ENCODE measurements at places on chromosomes 13 and 19.
A peak's percentile ranks its signal among the peaks of the same experiment; 100 is the strongest.

DNA sequence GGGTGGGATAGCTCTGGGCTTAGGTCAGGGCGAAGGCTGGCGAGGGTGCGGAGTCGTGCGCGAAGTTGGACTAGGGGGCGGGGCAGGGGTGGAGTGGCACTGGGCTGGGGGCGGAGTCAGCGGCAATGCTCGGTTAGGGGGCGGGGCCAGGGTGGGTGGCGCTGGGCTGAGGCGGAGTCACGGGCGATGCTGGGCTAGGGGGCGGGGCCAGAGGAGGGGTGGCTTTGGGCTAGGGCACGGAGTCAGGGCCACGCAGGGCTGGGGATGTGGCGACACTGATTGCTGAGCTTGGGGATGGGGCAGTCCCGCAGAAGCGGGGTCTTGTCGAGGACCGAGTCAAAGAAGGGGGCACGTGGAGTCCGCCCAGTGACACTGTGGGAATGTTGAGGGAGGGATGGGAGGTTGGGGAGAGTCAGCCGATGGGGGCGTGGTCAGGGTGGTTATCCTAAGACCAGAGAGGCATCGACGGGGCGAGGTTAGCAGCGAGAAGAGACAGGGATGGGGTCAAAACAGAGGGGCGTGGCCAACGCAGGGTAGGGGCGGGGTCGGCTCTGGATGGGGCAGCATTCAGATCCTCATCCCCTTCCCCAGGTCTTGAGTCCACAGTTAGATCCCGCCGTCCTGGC, 8.7 kb downstream of the HOMER3 start:
- peak; percentile 88 for DNase-seq

GRCh38 chr19:35002037-35002535, 2.0 kb downstream of the GRAMD1A start:
- DNase-seq, result no peak

DNA sequence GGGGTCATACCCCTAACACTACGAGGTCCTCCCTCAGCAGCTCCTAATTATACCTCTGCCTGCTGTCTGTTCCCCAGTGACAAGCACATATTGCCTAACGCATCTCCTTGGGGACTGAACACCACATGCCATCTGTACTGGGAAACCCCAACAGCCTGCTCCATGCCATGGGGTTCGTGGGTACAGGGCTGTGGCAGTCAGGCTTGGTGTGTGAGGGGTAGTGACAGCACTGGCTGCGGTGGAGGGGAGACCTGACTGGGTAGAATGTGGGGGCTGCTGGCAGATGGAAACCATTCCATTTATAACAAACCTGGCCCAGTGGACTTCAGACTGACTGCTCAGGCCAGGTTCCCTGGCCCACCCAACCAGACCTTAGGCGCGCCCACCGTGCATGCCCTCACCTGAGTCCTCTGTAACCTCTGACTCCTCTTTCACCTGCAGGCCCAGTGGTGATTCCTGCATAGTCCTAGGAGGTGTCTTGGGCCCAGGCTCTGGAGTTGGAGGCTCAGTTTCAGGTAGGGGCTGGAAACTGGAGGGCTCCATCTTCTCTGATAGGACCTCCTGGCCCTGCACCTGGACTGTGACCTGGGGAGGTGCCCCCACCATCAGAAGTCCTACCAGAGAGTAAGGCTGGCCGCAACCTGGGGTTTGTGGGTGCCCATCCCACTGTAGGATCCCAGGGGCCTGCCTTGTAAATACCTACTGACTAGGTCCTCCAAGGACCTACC, 3.0 kb downstream of the MZF1 start:
- no peak for DNase-seq

DNA sequence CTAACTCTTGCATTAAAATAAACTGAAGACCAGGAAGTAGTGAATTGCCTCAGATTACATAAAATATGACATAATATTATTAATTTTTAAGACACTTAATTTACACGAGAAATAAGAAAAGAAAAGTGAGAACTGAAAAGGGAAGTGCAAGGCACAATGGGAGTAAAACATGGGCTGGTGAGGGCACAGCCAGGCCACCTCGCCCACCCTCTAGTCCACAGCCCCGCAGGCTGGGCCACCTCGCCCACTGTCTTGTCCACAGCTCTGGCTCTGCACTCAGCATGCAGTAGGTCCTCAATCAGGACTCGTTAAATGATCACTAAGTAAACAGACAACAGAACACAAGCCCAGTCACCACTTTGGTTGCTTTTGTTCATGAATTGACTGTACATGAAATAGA, 67.8 kb upstream of the ARHGEF7 start:
- no peak for DNase-seq

DNA sequence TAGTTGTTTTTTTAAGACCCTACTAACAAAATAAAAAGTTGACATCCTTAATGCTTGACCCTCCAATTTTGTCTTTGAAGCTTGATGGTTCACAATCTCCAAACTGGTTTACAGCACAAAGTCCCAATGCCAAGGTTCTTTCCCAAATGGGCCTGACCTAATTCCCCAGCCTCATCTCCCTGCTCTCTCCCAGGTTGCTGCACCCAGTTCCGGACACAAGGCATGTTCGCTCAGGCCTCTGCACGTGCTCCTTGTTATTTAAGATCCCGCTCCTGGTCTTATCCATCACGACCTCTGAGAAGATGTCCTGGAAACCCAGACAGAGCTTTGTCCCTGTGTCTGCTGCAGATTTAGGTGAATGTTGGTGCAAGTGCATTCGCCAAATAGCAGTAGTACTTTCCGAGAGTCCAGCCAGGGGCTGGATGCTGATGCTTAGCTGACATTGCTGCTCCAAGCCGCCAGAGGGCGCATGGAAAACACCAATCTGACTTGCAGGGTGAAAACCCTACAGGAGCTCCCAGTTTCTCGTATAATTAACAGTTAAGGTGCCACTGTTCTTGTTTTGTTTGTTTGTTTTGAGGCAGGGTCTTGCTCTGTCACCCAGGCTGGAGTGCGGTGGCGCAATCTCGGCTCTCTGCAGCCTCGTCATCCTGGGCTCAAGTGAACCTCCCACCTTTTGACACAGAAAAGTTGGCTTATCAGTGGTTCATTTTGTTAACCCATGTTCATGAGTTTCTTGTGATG, 18.5 kb downstream of the LYPD3 start:
- peak; percentile 90 for DNase-seq

GRCh38 chr13:100880166-100880565, 205.6 kb upstream of the TMTC4 start:
- DNase-seq, result no peak

DNA sequence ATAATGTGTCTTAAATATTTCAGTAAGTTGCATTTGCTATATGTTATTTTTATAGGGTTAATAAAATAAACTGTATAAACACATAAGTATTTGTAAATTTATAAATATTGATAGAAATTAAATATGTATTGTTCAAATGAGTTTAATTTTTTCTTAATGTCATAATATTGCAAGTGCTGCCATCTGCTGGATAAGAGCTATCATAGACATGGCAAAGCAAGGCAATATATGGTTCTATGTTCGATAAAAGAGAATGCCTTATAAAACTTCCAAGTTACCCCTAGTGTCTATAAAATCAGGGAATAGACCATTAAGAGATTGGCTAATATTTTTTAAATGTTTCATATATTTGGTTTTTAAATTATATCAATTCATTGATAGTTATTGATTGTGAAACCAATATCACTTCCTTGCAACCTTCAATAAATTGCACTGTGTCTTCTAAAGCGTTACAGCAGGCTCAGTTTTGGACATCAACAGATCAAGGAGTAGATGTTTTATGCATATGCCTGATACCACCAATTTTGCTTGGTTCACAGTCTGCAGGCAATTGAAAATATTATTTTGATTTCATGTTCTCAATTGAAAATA, 29.0 kb upstream of the SLITRK6 start:
- peak; percentile 44 for DNase-seq

DNA sequence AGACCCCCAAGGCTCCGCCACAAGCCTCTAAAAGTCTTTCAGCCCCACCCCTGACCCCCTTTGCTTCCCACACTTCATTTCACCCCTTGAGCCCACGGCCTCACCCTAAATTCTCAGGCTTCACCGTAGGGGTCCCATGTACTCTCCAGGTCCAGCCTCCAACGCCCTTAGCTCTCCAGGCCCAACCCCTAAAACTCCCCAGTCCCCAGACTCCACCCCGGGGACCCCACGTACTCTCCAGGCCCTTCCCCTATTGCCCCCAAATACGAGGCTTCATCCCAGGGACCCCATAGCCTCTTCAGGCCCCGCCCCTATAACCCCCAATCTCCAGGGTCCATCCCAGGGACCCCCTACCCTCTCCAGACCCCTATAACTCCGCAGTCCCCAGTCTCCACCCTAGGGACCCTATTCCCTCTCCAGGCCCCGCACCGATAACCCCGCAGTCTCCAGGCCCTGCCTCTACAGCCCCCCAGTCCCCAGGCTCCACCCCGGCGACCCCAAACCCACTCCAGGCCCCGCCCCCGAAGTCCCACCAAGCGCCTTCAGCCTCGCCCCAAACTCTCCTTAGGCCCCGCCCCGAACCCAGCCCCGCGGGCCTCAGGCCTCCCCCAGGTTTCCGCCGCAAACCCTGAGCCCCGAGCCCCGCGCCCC, 619 bp downstream of the MED16 start:
- peak; percentile 24 for DNase-seq

GRCh38 chr19:29232315-29232852, 19.4 kb upstream of the UQCRFS1 start:
- DNase-seq, result no peak

DNA sequence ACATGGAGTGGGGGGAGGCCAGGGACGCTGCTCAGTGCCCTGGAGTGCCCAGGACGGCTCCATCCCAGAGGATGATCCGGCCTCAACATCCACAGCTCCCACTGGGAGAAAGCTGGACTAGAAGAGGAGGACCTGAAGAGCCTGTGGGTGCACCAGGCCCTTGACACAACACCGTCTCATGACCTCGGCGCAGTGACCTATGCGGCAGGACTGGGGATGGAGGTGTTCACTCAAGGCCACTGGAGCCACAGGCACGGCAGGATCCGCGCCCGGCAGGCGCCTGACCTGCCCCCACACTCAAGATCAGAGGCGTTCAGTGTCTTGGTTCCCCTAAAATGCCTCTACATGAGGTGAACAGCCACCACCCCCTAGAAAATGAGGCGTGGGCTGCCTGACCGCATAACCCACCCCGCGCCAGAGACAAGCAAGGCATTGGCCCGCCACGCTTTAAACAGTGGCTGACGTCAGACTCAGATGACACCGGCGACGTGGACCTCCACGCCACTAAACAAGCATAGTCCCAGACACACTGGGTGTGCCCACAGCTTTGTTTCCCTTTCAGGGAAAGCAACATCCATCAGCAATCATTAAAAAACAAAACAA, 8.0 kb downstream of the SGTA start:
- DNase-seq, result no peak

GRCh38 chr19:23774106-23774505, 15.4 kb upstream of the ZNF681 start:
- DNase-seq, result no peak

GRCh38 chr13:57409121-57409520, 222.4 kb upstream of the PCDH17 start:
- DNase-seq, result peak; percentile 3

GRCh38 chr19:40803857-40804782, 5.1 kb downstream of the EGLN2 start:
- no peak for DNase-seq

- DNase-seq, result peak; percentile 20
These were observed 380.6 kb downstream of the LIG4 start for GRCh38 chr13:107834717-107835116.

GRCh38 chr13:27327633-27328032, 57.0 kb downstream of the RASL11A start:
- no peak for DNase-seq

DNA sequence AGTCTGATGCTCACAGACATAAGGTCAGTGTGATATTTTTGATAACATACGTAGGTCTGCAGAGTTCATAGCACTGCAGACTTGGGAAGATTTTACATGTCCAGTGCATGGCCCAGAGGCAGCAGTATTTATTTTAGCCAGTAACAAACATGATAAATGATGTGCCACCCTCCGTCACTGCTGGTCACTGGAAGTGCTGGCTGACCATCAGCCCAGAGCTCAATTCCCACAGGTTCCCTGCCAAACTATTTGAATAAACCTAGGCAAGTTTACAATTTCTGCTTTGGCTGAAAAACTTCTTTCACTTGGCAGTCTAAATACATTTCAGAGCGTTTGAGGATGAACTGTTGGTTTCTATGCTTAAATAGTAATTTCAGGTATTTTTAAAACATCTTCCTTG, 135.5 kb upstream of the EDNRB start:
- no peak for DNase-seq

DNA sequence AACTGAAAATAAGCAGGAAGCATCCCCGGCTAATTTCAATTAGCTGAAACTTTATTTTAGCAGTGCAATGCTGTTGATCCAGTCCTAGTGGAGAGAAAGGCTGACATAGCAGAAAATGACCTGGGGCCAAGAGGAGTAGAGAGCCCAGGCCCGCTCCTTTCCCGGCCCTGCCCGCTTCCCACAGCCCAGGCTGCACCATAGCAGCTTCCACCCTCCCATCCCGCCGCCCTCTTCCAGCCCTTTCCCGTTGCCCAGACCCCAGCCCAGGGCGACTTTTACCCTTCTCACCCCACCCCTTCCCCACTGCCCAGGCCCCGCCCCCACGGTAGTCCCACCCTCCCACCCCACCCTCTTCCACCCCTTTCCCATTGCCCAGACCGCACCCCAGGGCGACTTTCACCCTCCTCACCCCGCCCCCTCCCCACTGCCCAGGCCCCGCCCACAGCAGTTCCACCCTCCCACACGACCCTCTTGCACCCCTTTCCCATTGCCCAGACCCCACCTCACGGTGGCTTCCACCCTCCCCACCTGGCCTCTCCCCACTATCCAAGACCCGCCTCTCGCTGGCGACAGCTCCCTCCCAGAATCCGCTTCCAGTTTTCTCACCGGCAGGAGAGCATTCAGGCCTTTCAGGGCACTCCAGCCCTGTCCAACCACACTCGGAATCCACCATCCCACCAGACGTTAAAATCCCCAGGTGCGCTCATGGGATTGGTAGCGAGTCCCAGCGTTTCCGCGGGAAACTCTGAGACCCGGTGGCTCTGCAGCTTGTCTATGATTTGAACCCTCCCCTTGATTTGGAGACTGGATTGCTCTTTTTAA, 8.3 kb downstream of the ZNF160 start:
- no peak for DNase-seq

- DNase-seq, result no peak
These were observed 1.1 kb upstream of the PDE4A start for GRCh38 chr19:10419200-10419645.

- DNase-seq, result no peak
These were observed 102.6 kb downstream of the DOCK9 start for GRCh38 chr13:98875146-98875729.
